Motor neuron (in vitro differentiated cells): ENCODE measurements at places on chromosomes 6 and 20. TPM values are rescaled to one million over a fixed set of nuclear protein-coding genes. Genes with fewer than 3 reads are reported as not detected.

GRCh38 chr20:47780720-47781389, 4.4 kb downstream of the SULF2 start:
- ATAC-seq = no peak

Gene LY6G5C
- total RNA-seq = 2.8 and 3.0 TPM in 2 replicates

- no peak for ATAC-seq
These were observed 138.9 kb downstream of the PDE7B start for GRCh38 chr6:135990439-135990838.

DNA sequence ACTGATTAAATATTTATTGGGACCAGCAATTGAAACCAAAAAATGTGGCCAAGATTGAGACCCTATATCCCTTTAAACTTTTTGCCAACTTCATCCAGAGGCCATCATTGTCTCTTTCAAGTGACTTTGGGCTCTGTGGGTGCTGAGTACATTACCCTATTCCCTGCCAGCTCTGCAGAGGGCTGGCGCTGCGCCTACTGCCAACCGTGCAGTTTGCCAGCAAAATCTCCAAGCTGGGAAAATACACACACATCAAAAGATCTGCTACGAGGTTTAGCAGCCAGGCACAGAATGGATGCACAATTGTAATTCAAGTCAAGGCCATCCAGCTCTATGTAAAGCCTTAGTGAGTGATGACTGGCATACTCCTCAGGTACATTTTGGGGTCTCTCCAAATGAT, 125.0 kb downstream of the CBLN4 start:
- no peak for ATAC-seq

DNA sequence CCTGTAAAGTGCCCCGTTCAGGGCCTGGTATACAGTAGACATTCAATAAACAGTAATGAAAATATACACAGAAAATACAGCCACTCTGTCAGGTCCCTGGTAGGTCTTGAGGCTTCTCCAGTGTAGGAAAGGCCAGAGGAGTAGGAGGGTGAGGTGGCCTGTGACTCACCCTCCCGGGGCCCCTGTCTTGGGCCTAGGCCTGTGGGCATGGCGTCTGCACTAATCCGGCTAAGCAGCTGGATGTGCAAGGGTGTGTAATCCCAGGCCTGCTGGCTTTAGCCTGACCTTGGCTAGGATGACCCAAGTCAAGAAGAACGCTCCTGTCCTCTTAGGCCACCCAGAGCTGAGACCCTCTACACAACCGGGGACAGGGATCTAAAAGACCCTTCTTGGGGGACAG, 84.9 kb downstream of the KCNB1 start:
- ATAC-seq = peak; percentile 97

Gene WASF1
- 55.3 and 57.8 TPM in 2 replicates for total RNA-seq

DNA sequence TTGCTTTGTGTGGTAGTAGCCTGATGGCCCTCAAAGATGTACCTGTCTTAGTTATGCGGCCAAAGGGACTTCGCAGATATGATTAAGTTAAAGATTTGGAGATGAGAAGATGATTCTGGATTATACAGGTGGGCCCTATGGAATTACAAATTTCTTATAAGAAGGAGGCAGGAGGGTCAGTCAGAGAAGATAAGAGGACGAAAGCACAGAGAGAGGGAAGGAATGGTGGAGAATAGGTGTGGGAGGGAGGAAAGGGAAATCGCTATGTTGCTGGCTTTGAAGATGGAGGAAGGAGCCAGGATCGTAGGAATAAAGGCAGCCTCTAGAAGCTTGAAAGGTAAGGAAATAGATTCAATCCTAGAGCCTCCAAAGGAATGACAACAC, 1.2 kb upstream of the TSPYL1 start:
- no peak for ATAC-seq

GRCh38 chr20:46568570-46569129, 18.2 kb upstream of the OCSTAMP start:
- peak; percentile 95 for ATAC-seq

Gene SF3B5
- total RNA-seq = 274 and 316 TPM in 2 replicates

- ATAC-seq = no peak
These were observed 134.0 kb downstream of the SCML4 start for GRCh38 chr6:107689951-107690642.

DNA sequence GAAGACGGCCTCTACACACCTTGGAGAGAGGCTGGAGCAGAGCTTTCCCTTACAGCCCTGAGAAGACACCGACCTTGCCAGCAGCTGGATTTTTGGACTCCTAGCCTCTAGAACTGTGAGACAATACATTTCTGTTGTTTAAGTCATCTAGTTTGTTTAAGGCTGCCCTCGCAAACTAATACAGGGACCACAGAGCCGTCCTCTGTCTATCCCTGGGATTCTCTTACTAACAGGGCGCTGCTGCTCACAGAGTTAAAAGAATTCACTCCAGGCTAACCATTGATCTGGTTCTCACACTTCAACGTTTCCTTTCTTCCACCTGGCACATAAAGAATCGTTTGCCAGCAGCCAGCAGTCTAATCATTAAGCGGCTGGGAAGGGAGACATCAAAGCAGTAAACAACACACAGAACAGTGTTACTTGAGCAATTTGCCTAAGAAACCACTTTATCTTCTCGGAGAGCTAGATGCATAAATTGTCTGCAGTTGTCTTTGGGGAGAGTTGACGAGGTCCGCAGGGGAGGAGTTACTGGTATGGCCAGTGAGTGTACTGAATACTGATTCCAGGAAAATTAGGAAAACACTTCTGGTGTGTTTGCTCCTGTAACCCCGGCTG, 103.5 kb upstream of the AKAP12 start:
- ATAC-seq = peak; percentile 96

GRCh38 chr6:158011478-158011920, 29.8 kb downstream of the SYNJ2 start:
- ATAC-seq = no peak

DNA sequence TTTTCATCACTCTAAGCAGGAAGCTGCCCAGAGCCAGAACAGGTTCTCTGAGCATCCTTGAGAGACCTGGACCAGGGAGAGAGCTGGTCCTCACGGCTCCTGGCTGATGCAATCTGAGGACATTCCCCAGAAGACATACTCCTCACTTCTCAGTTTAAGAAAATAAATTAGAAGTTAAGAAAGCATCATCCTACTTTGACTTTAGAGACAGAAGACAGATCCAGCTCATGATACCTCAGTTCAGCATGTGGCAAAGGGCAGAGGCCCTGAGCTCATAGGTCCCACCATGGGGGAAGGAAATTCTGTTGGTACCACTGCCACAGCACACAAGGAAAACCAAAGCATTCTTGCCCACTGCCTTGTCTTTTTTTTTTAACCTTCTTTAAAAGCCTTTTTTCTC, 378.1 kb upstream of the JARID2 start:
- ATAC-seq = no peak

Gene GTSF1L
- total RNA-seq = not detected in 2 replicates

DNA sequence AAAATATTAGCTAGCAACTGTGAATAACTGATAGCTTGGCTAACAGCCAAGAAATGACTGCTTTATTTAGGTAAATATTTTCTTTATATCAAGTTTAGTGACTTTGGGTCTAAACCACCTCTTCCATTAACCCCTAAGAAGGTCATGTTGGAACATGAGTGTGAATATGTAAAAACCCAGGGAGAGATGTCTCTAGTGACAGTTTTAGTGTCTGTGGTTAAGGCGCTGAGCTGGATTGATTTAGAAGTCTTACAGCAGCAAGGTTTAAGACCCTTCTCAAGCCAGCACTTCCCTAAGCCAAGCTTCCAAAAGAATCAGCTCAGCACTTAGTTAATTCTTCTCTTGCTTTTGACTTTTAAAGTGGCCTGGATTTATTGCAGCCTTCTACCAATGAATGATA, 11.4 kb upstream of the SIRT5 start:
- ATAC-seq = no peak

GRCh38 chr20:41654884-41655283, 36.7 kb upstream of the CHD6 start:
- no peak for ATAC-seq

DNA sequence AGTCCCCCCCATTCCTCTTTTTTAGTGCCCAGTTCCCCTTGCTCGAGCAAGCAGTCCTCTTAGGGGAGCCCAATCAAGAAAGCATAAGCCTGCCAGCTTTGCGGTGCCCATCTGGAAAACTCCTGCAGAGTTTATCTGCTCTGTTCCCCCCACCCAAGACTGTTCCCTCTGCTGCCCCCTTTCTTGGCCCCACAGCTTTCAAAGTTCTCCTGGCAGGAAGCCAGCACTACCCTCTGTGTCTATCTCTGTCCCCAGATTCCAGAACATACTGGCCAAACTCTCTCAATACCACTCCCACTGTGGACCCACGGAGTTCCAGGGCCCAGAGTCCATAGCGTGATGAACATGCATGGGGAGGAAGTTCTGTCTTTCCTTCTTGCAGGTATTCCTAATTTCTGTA, 55.4 kb downstream of the CRYBG1 start:
- ATAC-seq = no peak

GRCh38 chr6:141026504-141026903, 1106.2 kb upstream of the GJE1 start:
- no peak for ATAC-seq

DNA sequence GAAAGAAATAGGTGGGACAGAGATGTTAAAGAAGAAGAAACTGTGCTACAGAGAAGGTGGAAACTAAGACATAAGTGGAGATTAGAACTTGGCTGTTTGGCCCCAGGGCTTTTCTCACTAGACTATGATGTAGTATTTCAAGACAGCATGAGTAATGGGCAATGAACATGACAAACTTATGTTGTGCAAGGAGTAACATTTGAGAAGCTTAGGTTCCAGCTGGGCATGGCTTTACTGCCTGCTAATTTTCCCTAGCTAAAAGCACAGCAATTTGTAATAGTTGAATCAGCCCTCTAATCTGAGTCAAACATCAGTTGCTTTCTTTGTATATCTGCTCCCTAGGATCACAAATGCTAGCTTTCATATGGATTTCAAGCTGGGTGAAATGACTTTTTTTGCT, 294.3 kb upstream of the BMP2 start:
- no peak for ATAC-seq

- no peak for ATAC-seq
These were observed 5.7 kb downstream of the BCL2L1 start for GRCh38 chr20:31716818-31717477.

- peak; percentile 36 for ATAC-seq
These were observed 71.9 kb downstream of the TMEM170B start for GRCh38 chr6:11609324-11610071.
